NCI-H524 (cell line): ENCODE measurements at places on chromosomes 3 and 15.
A peak's percentile ranks its signal among the peaks of the same experiment; 100 is the strongest.

- DNase-seq: no peak
These were observed 377.0 kb downstream of the FOXP1 start for GRCh38 chr3:71206305-71207165.

- no peak for DNase-seq
These were observed 120.4 kb downstream of the P3H2 start for GRCh38 chr3:190000187-190000860.

- no peak for DNase-seq
These were observed 1.7 kb upstream of the IFT57 start for GRCh38 chr3:108223928-108224327.

GRCh38 chr3:42010530-42010929 lies 48.6 kb upstream of the ULK4 start:
- peak; percentile 84 for DNase-seq

- peak; percentile 88 for DNase-seq
These were observed 16.8 kb downstream of the NOX5 start for GRCh38 chr15:69031013-69032001.

DNA sequence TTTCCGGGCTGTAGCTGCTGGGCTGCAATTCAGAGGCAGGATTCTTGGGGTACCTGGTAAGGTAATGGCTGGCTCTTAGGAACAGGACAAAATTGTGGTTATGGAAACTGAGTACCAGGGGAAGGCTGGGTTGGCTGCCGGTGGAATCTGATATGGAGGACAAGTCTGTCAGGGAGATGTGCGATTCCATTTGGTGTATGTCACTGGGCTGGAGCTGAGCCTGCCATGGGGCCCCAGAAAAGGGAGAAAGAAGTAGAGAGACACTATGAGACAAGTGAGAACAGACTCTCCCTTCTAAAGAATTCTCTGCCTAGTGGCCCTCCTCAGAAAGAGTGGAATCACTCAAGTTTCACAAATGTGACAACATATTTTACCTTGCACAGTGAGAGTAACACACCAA lies 368.2 kb upstream of the ROPN1 start:
- DNase-seq: no peak

GRCh38 chr3:152350776-152351175 lies 82.0 kb downstream of the MBNL1 start:
- no peak for DNase-seq

DNA sequence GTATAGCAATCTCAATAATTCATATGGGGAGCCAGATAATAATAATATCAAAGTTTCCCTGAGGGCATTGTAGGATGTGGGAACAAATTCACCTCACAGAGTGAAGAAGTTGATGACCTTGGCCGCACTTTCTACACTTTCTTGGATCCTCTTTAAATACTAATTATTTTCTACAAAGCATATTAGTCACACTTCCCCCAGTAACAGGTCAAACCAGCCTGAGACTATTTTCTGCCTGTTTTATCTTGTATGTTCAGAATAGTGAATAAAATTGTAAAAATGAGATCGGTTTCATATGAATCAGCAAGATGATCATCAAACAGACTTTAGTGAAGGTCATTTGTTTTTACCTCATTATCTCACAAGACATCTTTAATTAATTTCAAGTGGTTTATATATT lies 2.3 kb upstream of the OR5K3 start:
- DNase-seq: no peak

DNA sequence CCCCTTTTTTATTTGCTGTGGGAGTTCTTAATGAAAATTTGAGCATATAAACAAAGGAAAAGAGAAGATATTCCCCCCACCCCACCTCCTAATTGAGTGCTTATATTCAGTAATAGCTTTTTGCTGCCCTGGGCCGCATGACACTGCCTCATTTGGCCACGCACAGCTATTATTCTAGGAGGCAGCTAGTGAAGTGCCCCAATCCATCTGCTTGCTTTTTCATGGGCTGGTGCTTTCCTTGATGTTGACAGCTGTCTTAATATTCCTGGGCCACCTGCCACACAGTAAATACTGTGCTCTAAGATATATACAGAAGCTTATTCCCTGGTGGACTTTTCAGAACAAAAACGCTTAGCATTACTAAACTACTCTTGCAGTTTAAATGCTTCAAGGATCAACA lies 3.8 kb upstream of the CRYBG3 start:
- peak; percentile 99 for DNase-seq
